NAMALWA (cell line): ENCODE measurements at places on chromosomes 16 and 17.
A peak's percentile ranks its signal among the peaks of the same experiment; 100 is the strongest.

DNA sequence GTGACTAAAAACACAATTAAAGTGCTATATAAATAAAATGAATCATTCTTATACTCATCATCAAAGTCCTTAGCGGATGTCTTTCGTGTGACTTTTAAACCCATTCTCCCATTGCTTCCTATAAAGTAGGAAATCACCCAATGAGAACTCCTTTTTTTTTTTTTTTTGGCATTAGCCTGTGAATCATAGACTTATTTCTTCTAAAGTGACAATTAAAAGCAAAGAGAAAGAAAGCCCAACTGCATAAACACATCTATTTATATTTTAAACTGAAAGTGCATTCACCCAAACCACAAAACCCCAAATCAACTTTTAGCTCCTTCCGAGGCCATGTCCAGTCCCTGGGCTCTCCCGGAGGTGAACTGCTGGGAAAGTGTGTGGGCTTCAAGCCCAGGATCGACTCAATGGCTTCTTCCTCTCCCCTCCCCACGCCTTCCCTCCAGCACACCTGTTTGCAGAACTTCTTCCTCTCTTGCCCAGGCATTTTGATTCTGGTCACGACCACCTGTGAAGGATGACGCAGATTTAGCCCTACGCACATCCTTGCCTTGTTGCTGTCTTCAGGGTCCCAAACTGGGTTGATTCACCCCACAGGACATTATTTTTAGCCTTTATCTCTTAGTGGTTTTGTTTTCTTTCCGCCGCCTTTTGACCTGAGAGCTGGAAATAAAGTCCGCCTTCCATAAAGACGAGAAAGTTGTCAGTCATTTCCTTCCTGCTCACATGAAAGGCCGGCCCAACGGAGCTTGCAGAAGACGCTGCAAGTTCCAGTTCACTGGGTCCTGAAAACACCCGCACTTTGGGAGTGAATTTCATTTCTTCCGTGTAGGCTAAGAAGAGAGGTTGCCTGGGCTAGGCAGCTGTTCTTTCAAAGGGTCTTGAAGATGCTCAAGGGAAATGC lies 166.8 kb downstream of the MAP2K6 start:
- peak; percentile 88 for DNase-seq

DNA sequence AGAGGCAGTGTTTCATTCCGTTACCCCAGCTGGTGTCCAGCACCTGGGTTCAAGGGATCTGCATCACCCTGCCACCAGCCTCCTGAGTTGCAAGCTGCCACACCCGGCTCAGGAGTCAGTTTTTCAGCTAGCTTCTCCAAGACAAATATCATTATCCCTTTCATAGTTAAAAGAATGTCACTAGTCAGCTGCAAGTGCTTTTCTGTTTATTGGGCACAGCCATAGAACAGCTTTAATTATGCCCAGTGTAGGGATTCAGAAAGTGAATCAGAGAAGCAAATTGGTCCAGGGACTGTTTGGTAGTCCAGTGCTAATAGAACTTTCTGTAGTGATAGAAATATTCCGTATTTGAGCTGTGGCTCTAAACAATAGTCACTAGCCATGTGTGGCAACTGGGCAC lies 2.9 kb upstream of the AOC3 start:
- no peak for DNase-seq

GRCh38 chr17:8862213-8863056 lies 5.0 kb downstream of the PIK3R6 start:
- no peak for DNase-seq

DNA sequence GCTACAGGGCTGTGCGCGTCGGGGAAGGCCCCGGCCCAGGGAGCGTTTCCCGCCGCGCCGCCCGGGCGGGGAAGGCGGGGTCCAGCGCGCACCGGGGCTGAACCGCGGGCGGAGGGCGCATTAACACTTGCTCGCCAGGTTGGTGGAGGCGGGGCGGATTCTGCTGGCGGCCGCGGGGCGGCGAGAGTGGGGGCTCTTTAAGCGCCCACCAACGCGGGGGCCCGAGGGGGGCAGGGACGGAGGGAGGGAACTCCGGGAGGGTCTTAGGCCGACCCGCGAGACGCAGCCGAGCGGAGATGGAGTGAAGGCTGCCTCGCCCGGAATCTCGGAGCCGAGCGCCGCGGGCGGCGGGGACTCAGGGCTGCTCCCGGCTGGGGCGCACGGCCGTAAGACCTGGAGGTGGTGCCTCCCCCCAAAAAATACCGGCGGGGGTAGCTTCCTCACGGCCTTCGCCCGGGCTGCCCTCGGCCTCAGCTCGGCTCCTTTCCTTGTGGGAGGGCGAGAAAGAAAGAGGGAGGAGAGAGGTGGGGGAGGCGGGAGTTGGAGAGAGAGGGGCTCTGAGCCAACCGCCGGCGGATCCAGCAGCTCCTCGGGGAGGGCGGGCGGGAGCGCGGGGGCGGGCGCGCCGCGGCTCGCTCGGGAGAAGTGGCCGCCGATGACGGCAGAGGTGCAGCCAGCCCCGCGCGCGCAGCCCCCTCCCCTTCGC lies 415 bp upstream of the FOXF1 start:
- DNase-seq = no peak

DNA sequence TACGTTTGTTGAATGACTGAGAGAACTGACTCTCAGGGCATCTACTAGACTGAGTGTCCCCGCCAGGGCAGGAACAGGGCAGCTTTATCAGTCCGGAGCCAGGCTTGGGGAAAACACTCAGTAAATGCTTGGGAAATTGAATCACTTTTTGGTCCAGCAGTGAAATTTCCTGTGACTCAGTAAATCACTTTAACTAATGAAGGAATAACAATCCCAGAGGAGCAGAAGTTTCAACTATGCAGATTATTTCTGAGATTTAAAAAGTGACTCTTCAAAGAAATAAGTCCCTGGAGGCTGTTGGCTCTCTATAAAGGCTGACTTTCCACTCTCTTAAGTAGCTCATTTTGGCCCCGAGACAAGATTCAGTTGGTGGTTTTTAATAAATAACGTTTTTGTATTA lies 101.8 kb downstream of the FOXL1 start:
- no peak for DNase-seq

DNA sequence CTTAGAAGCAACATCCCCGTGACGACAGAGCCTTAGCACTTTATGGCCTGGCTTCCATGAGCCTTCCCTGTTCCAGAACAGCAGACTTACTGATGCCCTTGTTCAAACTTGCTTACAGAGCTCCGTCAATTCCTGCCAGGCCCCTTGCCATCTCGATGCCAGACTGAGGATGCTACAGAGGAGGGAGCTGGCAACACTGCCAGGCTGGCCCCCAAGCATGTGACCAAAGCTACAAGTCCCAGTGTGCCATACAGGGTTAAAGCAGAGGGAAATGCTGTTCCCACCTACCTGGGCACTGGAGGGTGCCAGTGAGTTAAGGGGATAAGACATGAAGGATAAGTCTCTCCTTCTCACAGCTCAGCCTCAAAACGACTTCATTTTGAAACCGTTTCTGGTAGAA lies 33.5 kb upstream of the SREBF1 start:
- no peak for DNase-seq

DNA sequence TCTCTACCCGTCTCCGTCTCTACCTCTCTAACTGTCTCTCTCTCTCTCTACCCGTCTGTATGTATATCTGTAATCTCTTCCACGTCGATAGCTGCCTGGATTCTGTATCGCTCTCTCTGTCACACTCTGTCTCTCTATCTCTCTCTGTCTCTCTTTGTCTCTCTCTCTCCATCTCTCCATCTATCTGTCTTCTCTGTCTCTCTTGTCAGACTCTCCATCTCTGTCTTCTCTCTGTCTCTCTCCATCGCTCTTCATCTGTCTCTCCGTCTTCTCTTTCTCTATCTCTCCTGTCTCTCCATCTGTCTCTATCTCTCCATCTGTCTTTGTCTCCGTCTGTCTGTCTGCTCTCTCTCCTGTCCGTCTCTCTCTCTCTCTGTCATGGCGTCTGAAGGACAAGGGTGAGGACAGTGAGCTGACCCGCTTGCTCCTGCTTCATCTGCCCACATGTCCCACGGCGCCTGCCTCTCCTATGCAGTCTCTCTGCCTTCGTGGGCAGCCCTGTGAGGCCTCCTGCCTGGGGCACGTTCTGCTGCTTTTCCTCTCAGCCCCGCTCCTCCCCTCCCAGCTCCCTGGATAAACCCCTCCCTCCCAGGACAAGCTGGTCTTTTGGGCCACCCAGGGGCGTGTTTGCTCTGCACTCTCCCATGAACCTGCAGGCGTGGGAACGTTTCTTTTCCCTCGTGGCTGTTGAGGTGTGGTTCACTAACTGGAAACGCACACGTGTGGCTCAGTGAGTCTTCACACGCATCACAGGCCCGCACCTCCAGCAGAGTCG lies 18.9 kb downstream of the ACSF3 start:
- DNase-seq = no peak

GRCh38 chr16:26070302-26071100 lies 378.7 kb downstream of the HS3ST4 start:
- no peak for DNase-seq

DNA sequence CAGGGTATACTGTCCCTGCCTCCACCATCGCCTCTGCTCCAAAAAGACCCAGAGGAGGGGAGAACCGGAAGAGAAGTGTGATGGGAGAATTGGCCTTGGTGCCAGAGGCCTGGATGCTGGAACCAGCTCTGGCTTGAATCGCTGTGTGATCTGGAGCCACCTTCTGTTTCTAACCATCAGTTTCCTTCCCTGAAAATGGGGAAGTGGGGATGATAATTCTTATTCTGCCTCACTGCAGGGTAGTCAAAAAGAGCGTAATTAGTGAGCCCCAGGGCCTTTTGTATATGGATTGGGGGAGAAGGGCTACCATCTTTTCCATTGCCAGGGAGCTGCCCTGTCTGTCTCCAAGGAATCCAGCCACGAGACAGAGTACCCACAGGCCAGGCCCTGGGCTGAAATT lies 52.2 kb downstream of the CCT6B start:
- DNase-seq = no peak

DNA sequence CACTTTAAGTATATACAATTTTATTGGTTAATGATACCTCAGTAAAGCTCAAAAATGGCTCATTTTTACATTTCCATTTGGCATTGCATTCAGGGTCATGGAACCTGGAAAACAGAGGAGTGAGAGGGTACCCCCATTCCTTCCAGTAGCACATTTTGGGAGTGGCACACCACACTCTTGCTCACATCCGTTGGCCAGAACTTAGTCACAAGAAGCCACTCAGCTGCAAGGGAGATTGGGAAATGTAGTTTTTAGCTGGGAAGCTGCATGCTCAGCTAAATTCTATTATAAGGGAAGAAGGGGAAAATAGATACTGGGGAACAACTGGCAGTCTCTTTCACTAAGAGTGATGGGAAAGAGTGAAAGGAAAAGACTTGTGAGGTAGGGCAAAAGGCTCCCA lies 102.5 kb upstream of the TMEM97 start:
- no peak for DNase-seq

DNA sequence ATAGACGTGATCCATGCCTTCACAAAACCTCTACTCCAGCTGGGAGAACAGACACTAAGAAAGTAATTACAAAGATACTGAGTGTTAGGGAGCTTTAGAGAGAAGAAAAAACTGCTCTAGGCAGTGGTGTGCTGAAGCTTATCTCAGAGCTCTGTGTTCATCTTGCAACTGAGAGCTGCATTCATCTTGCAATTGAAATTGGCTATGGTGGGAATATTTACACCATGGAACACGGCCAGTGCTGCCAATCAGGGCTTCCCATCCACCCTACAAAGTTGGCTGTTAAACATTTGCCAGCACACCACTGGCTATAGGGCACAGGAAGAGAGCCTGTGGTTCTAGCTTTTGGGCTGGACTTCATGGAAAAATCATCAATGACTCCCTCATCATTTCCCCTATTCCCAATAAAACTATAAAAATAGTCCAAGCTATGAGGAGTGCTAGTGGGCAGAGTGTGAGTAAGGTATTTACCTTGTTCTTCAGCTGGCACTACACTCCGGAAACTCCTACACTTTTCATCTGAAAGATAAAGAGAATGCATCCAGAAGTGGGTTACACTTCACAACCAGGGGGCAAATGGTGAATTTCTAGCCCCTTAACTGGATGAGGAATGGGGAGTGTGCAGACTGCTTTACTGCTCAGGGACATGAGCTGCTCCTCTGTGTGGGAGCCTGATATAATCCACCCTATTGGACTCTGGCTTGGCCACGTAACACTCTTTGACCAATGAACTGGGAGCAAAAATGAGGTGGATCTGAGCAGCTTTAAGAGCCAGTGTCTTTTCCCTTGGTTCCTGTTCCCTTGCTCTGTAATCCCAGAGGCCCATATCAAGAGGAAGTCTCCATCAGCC lies 11.6 kb downstream of the GSG1L2 start:
- no peak for DNase-seq

DNA sequence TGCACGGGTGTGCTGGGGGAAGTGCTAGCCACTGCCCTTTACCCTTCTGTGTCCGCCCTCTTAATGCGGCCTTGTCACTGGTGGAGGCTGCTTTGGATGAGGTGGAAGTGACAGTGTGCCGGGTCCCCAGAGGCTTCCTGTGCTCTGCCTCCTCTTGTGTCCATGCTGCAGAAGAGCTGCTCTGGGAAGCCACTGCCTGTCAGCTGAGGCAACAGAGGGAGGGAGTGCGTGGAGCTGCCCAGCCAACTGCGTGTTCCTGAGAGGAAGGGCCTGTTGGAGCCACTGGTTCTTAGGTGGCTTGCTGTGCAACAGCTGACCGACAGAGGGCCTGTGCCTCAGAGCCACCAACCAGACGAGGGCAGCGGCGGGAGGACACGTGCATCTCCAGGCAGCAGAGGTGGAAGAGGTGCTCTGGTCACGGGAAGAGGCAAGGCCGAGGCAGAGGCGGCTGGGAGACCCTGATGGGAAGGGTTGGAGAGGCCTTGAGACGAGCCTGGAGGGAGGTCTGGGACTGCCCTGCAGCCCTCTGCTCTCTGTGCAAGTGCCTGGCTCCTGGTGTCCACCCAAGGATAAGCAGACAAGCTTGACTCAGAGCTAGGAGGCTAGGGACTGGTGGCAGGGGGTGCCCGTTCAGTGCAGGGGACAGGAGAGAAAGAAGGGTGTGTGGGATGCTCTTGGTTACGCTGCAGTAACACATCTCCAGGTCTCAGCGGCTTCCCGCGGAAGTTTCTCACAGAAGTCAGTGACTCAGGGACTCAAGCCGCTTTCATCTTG lies 25.4 kb downstream of the B9D1 start:
- no peak for DNase-seq

DNA sequence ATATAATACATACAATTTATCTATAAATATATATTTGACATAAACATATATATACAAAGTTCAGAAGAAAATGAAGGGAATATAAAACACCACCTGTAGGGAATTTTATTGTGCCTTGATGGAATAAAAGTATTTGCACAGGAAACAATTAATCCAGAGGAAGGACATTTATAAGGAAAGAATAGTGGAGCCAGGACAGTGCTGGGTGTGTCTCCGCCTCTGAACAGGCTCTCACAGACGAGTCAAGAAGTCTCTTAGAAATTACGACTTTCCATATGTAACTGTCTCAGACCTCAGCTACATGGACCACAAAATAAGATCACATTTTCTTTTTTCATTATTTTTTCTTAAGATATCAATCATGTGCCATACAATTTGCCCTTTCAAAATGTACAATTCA lies 93.9 kb downstream of the TMEM114 start:
- no peak for DNase-seq
